Stimulated activated CD4-positive, alpha-beta T cell treated with anti-CD3 and anti-CD28 coated beads, TNF-alpha, amount 100 ng/mL, for 1 hour (primary cell): ENCODE measurements at places on chromosomes 2 and 18.
A peak's percentile ranks its signal among the peaks of the same experiment; 100 is the strongest.

- DNase-seq: no peak
These were observed 16.3 kb downstream of the RDH14 start for GRCh38 chr2:18544171-18544570.

- peak; percentile 16 for DNase-seq
These were observed 795 bp upstream of the SETBP1 start for GRCh38 chr18:44679914-44680272.

GRCh38 chr2:47494267-47495130 is 91.5 kb downstream of the MSH2 start:
- DNase-seq: no peak

DNA sequence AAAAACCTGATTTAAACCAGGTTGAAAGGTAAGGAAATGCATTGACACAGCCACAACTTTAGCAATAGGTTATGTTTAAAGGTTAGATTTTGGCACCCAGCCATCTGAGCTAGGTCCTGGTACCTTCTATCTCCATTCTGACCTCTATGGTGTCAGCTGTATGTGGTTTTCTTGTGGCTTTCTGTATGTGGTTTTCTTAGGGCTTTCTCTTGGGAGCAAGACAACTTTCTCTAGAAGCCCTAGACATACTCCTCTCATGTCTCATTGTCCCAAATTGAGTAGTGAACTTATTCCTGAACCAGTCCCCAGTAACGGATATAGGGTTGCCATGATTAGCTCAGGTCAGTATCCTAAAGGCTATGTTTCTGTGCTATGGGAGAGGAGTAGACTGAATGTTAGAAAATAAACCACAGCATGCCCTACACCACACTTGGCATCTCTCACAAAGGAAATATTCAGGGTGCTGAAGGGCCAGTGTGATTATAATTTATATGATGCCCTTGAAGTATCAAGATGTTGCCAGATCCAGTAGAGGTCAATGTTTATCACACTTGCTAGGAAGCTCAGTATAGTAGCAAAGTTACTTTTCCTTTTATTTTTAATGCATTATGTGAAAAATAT is 176.1 kb downstream of the CAPN13 start:
- DNase-seq: no peak

GRCh38 chr2:30780776-30781330 is 26.4 kb downstream of the CAPN13 start:
- no peak for DNase-seq

- no peak for DNase-seq
These were observed 43.4 kb downstream of the RAB31 start for GRCh38 chr18:9751371-9752031.

DNA sequence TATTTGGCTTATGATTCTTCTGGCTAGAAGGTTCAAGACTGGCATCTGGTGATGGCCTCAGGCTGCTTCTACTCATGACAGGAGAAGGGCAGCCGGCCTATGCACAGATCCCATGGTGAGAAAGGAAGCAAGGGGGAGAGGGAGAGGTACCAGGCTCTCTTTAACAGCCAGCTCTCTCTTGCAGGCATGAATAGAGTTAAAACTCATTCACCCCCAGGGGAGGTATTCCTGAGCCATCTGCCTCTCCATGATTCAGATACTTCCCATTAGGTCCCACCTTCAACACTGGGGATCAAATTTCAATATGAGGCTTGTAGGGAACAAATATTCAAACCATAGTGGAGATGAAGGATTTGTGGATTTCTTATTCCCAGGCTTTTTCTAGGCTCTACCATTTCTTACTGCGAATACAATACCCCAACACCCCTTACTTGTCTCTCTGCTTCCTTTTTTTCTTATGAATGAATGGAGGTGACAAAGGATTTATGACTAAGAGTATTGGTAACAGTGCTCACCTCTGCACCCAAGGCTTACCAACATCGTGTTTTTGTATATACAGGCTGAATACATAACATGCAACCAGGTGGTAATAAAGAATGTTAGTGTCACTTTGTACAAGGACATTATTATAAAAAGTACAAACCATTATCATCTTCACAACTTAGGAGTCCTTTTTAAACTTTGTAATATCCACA is 454.6 kb upstream of the TRIB2 start:
- DNase-seq: no peak

DNA sequence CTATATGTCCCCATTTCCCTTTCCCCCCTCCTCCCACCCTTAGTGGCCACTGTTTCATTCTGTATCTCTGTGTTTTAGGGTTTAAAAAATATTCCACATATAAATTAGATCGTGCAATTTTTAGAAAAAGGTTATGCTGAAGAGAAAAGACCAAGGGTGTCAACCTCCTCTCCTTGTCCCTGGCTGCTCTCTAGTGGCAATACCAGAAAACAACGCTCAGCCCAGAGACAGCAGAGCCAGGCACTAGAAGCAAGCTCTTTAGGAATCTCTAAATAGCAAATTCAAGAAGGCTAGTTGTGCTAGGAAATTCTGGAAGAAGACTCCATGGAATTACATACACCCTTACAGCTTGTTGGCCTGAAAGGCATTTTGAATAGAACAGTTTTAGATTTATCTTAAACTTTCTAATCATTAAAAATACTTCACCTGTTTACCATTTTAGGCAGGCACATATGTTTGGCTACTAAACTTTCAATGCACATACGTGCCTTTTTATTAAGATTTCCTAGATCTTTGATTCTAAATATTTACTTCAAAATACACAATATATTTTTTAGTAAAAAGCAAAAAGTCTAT is 35.1 kb upstream of the RASGRP3 start:
- no peak for DNase-seq

GRCh38 chr2:175930504-175930903 is 71.6 kb downstream of the LNPK start:
- no peak for DNase-seq

DNA sequence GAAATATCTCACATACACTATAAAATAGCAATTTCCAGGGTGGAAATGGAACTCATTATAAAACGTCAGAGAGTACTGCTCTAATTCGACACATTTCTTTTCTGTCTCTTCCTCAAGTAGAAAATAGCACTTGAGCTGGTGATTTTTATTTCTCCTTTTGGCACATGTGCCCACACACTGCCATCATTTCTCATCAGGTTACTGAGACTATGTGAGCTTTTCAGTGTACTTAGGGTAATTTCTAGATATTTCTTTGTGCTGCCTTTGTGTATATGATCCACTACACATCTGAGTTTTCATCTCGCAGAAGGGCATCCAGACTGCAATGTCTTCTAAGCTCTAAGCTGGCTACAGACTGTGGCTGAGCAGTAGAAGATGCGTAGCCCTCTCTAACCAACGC is 62.1 kb upstream of the PGAP1 start:
- DNase-seq: no peak

DNA sequence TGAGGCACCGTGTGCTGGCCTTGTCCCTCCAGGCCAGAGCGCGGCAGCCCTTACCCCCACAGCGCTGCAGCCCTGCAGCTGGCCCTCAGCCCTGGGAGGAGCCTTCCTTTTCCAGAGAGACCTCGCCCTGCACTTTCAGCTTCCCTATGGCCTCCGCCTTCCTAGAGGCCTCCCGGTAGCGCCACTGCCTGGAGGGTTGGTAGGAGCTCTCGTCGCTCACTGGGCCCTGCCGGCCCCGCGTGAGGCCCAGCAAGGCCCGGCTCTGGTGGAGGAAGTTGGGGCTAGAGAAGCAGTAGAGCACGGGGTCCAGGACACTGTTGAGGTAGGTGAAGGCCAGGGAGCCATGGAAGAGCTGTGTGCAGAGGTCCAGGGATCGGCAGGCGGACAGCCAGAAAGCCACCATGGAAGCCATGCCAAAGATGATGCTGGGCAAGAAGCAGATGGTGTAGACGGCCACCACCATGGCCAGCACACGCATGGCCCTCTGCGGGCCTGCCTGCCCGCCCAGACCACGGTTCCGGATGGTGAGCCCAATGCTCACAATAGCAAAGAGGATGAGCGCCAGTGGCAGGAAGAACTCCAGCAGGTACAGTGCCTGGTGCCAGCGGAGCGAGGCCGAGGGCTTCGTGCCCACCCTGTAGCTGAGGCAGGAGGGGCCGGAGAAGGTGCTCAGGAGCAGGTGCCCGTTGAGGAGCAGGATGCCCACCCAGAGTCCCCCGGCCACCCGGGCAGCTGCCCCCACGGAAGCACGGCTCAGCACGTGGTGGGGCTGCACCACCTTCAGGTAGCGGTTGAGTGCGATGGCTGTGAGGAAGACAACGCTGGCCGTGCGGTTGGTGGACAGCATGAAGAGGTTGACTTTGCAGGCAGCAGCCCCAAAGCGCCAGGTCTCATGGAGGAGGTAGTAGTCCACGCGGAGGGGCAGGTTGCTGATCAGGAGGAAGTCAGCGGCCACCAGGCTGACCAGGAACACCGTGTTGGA is 821 bp downstream of the OXER1 start:
- DNase-seq: no peak
